ENCODE measurements at places on chromosomes 5 and 9.

DNA sequence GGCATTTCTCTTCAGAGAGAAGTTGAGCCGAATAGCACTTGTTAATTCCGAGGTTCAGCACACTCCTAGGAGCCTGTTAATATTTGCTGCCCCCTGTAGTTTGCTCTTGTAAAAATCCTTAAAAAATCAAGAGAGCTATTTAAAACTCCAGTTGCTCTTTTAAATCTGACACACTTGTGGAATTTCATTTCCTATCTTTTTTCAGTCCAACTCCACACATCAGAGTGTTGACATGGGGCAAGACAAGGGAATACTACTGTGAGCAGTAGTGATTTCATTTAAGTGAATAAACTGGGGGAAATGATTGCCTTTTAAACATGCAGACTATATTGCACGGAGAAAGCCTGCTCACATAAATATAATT lies 1096.3 kb upstream of the DMAC1 start:
- no peak for DNase-seq

DNA sequence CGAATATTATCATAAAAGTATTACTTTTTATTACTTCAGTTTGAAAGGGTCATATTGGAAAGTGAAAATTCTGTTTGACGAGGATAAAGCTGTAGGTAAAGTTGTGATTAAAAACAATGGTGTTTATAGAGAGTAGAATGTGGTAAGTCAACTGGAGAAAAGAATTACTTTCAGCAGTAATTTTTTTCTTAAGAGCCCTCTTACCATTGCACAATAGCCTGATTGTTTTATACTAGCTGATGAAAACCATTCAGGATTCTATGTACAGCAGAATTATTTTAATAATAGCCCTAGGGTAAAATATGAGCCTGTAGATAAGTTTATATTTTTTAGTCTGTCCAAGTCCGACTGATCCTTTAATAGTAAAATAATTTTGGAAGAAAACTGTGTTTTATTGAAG lies 16.6 kb downstream of the CDC42SE2 start:
- DNase-seq, result no peak

DNA sequence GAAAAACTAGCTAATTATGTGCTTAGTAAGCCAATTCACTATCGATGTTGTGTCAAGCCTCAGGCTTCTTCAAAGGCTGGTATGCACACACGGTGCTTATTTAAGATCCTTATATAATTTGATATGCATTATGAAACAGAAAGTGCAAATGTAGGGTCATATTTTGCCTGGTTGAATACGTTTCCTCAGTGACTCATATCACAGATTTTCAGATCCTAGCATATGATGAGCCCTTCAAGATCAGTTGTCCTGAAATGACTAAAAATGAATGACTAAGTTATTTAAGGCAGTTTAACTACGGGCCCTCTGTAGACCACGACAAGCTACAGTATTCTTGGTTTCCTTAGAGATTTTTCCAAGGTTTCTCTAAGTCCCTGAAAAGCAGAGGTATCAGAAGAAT lies 778.3 kb downstream of the PRELID2 start:
- DNase-seq, result no peak

DNA sequence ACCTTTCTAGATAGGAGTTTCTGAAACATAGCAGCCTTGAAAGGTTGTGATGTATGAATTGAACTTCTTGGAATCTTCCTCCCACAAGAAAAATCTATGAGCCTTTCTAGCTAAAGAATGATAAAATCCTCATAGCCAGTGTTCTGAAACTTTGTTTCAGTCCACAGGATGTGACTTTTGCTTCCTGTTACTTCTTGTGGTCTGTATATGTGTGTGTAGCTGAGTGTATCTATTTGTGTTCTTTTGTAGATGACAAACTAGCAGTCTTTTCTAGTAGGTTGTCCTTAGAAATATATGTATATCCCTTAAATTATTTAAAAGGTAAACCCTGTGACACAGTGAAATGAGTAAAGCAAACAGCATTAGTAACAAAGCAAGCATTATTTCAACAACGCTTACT lies 188.8 kb downstream of the MRPS30 start:
- DNase-seq, result no peak

- no peak for DNase-seq
Measured at GRCh38 chr9:71483436-71483835, 284.9 kb downstream of the CEMIP2 start.

DNA sequence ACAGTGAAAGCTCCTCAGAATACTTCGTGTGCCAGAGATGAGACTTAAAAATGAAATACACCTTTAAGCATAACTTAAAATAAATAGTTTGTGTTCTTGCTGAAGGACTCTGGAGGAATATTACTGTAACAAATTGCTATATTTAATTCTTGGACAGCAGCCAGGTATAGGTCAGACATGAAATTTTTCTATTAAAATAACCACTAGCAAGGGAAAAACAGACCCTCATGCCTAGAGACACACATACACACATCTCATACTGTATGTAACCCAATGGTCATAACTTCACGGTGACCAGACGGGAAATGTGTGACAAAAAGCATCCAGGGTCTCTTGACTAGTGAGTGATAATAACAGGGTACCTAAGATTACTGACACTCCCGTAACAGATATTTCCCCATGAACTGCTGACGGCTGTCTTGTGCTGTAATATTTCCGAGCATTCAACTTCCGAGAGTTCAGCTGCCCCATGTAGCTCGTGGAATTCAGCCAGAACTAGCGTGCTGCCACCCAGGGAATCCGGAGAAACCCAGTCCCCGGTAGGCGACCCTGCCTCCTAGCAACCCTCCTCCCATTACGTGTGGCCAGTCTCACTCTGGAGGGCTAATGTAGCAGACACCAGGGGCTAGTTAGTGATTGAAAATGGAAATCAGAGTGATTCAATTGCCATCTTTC lies 2295.1 kb upstream of the WWC1 start:
- no peak for DNase-seq

All from HuH-7.5 (cell line).